IPS DF 19.7 (cell line): ENCODE measurements at places on chromosomes 3 and 15.

DNA sequence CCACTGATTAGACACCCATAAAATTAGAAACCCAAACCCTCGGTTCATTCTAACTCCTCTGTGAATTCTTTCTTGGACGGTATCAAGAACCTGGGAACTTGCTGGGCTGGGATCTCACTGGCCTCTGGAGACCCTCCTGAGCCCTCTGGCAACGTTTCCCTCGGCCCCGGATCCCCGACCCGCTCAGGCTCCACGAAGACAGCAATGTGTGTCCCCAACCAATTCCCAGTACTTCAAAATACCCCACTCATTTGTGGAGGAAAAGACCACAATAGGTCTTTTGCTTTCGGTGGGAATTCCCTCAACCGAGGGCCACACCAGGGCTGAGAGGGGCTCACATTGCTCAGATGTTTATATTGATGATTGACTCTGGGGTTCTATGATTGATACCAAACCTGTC lies 117.9 kb upstream of the PRR20G start:
- DNase-seq = no peak

DNA sequence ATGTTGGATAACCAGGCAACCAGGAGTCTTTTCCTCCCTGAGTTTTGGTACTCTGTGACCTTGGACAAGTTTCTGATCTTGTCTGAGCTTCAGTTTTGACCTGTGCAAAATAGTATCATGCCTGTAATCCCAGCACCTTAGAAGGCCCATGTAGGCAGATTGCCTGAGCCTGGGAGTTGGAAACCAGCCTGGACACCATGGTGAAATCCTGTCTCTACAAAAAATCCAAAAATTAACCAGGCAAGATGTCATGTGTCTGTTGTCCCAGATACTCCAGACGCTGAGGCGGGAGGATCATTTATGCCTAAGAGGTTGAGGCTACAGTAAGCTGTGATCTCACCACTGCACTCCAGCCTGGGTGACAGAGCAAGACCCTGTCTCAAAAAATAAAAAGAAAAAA lies 114.8 kb downstream of the IL12A start:
- DNase-seq = no peak

- no peak for DNase-seq
Observed at GRCh38 chr15:96424674-96425073, 94.2 kb downstream of the NR2F2 start.

DNA sequence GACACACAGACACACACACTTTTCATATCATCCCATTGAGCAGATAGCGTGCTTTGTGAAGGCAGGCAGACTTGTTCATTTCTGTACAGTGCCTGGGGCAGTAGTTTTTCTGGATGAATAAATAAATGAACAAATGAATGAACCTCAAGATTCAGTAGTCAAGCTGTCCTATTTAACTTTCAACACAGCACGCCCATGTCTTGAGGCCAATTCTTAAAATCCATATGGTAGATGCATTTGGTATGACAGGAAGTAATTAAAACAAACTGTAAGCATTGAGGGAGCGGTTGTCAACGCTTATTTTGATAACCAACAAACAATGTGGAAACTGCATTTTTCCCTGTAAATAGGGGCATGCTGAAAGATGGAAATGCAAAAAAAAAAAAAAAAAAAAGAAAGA lies 80.0 kb upstream of the BNC1 start:
- no peak for DNase-seq

DNA sequence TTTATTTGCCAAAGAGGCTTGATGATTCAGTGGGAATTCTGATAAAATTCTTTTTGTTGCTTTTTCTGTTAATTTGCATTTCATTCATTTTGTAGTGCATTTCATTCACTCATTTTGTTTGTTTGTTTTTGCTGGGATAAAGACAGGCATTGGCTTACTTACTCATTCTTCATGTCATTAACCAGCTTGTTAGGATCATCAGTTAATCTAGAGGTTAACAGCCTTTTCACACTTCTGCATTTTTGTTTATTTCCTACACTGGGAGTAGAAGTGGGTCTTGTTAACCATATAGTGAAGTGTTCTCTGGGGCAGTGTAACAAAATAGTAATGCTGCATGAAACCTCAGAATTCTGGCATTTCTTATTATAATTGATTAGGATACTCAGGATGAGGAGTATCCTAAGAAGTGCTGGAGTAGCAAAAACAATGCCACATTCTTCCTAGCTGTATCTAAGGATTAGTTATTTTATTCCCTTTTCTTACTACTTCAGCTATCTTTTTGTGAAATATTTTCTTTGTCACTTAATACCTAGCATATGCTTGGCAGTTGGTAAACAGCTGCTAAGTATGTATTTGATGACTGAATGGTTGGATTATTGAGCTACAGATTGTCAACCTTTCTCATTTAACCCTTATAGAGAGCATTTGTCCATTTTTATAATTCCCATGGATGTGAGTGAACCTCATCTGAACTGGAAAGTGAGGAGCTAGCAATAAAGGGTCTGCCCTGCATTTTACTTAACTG lies 135.7 kb upstream of the LRRFIP2 start:
- DNase-seq = no peak

GRCh38 chr15:80703081-80703480 lies 8.0 kb downstream of the ABHD17C start:
- no peak for DNase-seq

DNA sequence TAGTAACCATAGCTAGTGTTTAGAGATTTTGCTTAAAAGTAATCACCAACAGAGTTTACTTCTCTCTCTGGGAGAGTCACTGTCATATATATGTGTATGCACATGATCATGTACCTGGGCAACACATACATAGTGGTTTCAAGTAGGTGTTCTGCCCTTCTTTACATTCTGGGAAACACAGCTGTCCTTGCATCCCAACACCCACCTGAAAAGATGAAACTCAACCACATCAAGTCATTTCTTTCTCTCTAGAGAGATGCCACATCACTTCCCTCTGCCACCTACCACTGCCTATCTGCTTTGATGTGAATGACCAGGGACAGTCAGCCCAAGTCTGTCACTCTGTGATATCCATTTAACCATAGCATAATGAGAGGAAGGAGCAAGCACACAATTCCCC lies 155.8 kb upstream of the GADL1 start:
- no peak for DNase-seq

DNA sequence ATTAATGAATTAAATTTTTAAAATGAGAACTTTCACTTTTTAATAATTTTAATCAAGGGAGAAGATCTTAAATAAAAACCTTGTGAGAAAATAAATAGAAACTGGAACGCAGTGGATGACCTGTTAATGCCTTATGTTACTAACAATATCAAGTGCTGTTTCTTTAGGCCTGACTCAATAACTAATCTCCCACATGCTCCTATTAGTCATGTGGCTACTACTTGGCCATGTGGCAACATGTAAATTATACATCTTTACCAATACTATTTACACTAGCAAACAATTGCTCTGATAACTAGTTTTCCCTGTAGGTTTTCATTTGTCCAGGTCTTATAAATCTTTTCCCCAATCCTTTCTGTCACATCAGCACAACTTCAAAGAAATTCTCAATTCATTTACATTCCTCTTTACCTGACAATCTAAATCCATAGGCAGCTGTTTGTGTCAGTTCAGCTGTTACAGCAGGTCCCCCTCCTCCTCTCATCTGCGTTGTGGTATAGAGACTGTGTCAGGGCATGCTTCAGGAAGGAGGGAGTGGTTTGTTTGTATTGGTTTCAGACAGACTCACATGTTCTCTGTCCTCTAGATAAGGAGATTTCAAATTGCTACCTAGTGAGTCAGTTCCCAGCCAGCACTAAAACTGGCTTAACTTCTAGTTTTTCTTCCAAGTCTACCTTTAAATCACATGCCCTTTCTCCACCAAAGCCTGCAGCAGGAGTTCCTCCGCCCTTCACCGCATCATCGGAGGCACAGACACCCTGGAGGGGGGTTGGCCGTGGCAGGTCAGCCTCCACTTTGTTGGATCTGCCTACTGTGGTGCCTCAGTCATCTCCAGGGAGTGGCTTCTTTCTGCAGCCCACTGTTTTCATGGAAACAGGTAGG lies 11.3 kb upstream of the C3orf52 start:
- no peak for DNase-seq

GRCh38 chr3:53616321-53616720 lies 121.9 kb downstream of the CACNA1D start:
- no peak for DNase-seq

DNA sequence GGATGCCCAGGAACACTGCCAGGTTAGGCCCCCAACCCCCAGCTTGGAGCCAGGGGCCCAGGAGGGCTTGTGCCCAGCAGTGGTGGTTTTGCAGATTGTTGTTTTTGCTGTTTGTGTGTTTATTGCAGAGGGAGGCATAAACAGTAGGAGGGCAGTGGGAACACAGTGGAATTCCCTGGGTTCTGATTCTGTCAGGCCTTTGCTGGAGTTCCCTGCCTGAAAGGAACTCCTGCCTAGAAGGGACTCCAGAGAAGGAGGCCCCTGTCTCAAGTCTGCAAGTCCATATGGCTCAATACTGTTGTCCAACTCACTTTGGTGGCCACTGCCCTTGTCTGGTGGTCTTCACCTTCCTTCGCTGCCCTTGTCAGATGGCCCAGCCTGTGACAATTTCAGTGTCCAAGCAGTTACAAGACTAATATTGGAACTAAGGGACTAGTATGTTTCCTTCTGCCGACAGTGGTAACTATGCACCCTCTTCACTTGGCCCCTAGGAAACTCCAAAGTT lies 47.4 kb upstream of the RAB6B start:
- DNase-seq = no peak

- no peak for DNase-seq
Observed at GRCh38 chr3:98735761-98736269, 27.3 kb upstream of the ST3GAL6 start.

DNA sequence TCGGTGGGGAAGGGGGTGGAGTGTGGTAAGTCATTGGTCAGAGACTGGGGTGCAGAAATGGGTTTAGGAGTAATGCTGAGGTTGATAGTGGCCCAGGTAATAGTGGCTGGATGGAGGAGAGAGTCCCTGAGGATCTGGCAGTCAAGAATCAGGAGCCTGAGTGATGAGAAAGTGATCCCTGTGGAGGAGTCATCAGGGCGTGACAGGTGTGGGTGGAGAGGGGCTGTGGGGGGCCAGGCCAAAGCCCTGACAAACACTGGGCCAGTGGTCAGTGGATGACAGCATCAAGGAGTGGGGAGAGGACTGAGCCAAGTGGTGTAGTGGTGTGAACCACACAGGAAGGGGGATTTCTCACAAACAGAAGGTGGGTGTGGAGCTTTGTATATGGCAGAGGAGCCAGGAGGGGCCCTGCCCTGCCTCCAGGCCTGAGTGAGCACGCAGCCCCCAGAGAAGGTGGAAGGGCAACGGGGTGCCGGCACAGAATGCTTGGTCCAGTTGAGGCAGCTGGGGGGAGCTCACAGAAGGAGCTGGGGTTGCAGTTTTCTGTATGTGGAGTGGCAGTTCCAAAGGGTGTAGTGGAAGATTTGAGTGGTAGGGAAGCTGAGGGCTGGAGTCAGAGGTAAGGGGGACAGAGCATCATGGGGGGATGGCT lies 77.1 kb downstream of the SPSB4 start:
- no peak for DNase-seq

DNA sequence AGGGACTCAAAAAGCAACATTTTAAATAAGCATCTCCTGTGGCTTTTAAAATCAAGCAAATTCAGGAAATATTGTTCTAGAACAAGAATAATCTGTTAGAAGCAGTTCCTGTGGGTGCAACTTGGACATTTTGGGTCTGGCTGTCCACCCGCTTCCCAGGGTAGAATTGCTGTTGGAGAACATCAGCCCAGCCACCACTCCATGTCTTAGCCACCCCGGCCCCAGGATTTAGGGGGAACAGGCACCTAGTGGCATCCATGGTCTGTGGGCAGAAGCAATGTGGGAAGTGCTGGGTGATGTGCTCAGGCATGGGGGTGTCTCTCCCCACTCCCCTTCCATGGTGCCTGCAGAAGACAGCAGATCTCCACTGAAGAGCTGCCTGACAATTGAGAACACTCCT lies 162.6 kb downstream of the KLF13 start:
- DNase-seq = no peak

DNA sequence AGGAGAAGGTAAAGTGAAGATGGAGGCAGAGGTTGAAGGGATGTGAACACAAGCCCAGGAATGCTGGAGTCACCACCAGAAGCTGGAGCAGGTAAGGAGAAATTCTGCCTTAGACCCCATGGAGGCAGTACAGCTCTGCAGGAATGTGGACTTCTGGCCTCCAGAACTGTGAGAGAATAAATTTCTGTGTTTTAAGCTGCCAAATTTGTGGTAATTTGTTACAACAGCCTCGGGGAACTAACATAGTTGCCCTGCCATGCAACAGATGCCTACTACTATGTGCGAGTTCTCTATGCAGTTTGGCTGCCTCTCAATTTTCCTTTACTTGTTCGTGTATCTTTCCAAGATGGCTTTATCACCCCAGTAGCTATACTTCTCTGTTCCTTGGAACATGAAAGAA lies 394.1 kb downstream of the TUSC7 start:
- no peak for DNase-seq

DNA sequence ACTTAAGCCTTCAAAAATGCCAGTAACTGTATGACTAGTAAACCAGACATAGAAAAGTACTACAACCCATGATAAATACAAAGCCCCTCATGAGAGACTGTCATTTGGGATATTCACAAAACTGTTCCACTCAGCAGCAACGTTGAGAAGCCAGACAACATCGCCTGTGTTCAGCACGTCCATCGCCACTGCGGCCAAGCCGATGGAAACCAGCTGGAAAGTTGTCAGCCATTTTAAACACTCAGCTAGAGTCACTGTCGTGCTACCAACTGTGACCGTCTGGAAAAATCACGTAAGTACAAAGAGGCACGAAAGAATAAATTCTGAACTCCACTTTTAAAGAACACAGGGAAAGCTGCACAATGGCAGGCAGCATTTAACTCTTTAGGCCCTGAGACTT lies 340.7 kb upstream of the WNT5A start:
- DNase-seq = no peak

DNA sequence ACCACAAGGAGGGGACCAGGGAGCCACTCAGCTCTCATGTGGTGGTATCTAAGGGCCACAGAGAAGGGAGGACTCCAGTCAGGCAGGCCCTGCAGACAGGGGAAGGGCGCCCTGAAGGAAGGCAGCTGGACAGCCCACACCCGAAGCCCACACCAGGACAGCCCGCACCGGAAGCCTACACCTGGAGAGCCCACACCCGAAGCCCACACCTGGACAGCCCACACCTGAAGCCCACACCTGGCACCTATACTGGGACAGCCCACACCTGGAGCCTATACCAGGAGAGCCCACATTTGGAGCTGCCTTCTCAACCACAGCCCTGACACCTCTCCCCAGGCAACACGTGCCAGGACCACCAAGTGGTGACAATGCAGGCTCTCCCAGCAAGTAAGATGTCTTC lies 11.7 kb downstream of the TPRA1 start:
- no peak for DNase-seq

DNA sequence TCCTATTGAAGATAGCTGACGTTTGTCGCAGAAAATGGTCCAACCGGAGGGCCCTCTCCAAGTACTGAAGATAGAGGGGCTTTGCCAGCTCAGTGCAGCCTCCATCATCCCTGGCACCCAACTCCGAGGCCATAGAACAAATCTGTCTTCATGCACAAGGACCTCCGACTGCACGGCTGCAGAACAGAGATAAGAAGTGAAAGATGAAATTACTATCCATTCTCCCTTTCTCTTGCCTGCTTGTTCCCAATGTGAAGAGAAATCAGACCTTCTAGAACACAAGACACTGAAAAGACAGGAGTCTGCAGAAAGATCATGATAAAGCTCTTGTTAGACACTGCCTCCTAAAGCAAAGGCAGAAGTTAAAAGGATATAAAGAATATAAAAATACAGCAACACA lies 19.9 kb downstream of the INO80 start:
- no peak for DNase-seq

- DNase-seq = no peak
Observed at GRCh38 chr15:43361313-43361903, 9.4 kb downstream of the ZSCAN29 start.

GRCh38 chr3:57892423-57892822 lies 115.8 kb upstream of the FLNB start:
- DNase-seq = no peak
